ENCODE measurements at places on chromosomes 5 and 9.
A peak's percentile ranks its signal among the peaks of the same experiment; 100 is the strongest.

DNA sequence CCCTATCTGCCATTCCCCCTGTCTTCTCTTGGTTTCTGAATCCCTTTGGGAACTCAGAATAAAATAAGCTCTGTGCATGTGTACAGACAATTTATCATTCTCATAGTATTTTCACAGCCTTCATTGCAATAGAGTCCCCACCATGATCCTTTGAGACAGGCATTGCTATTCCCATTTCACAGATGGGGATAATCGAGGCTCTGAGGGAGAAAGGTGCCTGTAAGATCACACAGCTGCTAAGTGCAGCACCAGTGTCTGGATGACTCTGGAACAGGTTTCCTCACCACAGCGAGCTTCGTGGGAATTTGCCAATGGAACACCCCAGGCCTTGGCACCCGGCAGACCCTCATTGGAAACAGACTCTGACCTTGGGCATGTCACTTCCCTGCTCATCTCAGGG, 293.6 kb downstream of the NSG2 start:
- no peak for DNase-seq

DNA sequence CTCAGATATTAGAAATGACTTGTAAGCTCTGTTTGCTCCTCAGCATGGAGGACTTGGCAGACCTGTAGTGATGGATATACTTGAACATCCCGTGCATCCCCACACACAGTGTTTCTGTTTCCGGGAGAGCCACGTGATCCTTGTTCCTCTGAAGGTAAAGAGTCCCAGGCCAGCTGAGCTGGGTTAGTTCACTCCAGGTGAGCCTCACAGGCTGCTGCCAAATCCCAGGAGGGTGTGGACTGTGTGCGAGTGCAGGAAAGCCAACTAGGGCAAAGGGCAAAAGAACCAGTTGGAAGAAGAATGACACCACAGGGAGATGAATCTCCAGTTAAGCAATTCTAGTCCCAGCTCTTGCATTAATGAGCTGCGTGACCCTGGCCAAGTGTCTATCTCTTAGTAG, 10.4 kb upstream of the TOMM5 start:
- no peak for DNase-seq

- no peak for DNase-seq
Observed at GRCh38 chr5:137091472-137091871, 407.7 kb downstream of the SPOCK1 start.

GRCh38 chr5:74035521-74035937, 409.5 kb downstream of the ARHGEF28 start:
- DNase-seq, result no peak

DNA sequence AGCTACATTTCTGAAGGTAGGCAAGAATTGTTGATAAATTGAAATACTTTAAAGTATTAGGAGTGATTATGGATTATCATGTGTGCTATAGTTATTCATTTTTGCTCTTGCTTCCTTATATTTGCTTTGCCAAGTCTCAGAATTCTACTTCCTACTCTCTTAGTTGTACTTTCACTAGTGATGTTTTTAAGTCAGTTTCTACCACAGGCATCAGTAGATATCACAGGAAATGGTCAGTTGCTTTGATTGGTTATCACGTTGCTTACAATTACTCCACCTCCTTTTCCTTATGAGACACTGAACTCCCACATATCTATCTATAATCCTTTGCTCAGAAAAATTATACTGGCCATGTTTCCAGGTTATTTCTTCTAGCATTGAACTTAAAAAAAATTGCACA, 472.8 kb downstream of the DMRTA1 start:
- DNase-seq, result no peak

- no peak for DNase-seq
Observed at GRCh38 chr5:167764641-167765289, 526.7 kb upstream of the WWC1 start.

- no peak for DNase-seq
Observed at GRCh38 chr5:44486591-44486990, 97.4 kb upstream of the FGF10 start.

DNA sequence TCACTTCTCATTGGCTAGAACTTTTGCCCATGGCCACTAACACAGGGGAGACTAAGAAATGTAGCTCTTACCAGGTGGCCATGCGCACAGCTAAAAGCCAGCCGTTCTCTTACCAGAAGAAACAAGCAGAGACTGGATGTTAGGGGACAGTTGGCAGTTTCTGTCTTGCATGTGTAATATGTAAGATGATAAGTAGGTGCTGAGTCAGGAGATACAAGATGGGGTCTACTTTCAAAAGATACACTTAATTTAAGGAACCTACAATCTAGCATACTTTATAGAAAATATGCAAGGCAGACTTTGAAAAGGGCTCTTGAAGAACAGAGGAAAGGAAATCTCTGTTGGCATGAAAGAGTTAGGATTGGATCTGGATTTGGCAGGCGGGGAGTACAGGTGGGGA, 244.5 kb downstream of the ZSWIM6 start:
- DNase-seq, result no peak

- DNase-seq, result no peak
Observed at GRCh38 chr5:72459913-72460312, 47.3 kb downstream of the ZNF366 start.

DNA sequence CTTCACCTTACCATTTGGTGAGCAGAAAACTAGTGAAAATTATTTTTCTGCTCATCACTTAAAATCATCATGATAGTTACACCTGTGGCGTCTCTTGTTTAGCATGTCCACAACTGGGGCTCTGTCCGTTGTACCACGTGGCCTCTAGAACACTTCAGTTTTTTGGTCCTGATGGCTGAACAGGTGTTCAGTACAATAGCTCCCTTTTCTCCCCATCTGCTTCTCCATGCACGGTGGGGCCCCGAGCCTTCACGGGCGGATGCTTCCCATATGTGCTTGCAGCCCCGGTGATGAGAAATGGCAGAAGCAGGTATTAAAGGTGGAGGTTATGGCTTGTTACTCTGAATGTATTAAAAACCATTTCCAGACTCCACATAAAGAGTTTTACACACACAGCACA, 304.1 kb downstream of the CWC27 start:
- no peak for DNase-seq

- DNase-seq, result peak; percentile 94
Observed at GRCh38 chr9:37485389-37486255, at the start of gene POLR1E. Gene POLR1E, plus strand, starts transcription at chr9:37485948. Its CDS starts 100 bp downstream, at chr9:37486048.

GRCh38 chr9:136488247-136489214, 5.7 kb upstream of the SEC16A start:
- peak; percentile 72 for DNase-seq

- no peak for DNase-seq
Observed at GRCh38 chr5:120258123-120258522, 206.0 kb upstream of the PRR16 start.

DNA sequence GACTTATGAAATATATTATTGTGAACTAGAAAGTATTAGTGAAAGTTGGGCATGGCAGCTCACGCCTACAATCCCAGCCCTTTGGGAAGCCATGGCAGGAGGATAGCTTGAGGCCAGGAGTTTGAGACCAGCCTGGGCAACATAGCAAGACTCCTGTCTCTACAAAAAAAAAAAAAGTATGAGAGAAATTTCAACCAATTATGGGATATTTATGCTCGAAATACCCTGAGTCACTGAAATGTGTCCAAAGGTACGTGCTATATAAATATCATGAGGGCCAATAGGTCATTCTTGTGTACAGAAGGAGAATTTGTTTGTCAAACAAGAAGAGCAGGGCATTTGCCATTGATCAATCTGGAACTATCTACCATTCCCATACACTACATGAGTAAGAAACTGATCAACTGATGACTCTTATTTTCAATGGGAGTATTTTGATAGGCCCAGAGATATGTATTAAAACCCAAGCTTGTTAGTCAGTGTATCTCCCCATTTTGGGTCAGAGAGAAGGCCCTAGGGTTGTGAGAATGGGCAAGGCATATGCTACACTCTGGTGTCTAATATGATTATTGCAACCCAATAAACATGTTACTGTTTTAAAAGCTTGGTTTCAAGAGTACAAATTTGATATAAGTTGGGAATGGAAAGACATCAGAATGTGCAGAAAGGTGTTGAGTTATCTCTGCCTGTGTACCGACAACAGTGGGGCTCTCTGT, 21.7 kb upstream of the HOMER1 start:
- DNase-seq, result no peak

DNA sequence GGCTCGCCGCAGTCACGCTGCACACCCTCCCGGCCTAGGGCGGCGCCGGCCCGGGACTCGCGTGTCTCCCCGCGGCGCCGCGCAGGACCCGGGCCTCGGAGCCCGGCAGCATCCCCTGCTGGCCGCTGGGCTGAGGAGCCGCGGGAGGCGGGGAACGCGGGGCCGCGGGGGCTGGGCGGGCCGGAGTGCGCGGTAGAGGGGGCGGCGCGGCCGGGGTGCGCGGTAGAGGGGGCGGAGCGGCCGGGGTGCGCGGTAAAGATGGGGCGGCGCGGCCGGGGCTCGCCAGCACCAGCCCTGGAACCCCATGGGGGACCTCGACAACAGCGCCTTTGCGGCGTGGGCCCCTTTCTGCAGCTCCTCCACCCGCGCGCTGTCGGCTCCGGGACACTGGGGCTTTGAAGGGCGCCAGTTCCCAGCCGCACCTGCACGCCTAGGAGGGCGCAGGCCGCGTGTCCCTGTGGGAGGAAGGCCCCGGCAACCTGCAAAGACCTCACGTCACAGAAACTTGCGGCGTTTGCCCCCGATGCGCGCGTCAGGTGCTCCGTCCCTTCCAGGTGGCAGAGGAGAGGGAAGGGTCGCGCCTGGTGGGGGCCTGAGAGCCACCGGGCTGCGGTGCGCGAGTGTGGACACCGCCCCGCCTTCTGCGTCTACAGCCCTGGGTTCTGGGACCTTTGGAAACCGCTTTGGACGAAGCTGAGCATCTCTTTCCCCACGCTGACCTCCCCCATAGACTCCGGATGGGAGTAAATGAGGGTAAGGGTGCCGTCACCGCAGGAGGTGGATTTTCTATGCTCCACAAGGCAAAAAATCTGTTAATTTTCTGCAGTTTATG, 49.6 kb downstream of the NSUN2 start:
- no peak for DNase-seq

- DNase-seq, result no peak
Observed at GRCh38 chr9:31023847-31024246, 1360.6 kb upstream of the ACO1 start.

DNA sequence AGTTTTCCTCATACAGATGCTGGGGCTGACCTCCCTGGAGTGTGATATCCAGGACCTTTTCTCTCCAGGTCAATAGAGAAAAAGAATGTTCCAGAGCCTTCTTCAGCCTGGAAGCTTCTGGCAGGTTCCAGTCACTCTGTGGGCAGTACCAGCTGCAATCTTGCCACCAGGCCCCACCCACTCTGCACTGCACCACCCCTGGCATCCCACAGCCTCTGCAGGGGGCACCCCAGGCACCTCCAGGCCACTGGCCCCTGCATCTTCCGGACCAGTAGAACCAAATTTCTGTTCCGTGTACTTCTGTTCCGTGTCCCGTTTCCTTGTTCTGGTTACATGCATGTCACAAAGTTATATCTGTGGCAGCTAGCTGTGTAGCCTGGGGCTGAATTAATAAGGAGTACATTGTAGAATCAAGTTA, 83.3 kb upstream of the ZBTB43 start:
- no peak for DNase-seq

GRCh38 chr9:112310826-112311225, 22.6 kb downstream of the PTBP3 start:
- no peak for DNase-seq
